Fibroblast of skin of back (primary cell): ENCODE measurements at places on chromosomes 12 and 14.
A peak's percentile ranks its signal among the peaks of the same experiment; 100 is the strongest.

- DNase-seq = no peak
Measured at GRCh38 chr14:33342299-33342974, 403.8 kb downstream of the NPAS3 start.

DNA sequence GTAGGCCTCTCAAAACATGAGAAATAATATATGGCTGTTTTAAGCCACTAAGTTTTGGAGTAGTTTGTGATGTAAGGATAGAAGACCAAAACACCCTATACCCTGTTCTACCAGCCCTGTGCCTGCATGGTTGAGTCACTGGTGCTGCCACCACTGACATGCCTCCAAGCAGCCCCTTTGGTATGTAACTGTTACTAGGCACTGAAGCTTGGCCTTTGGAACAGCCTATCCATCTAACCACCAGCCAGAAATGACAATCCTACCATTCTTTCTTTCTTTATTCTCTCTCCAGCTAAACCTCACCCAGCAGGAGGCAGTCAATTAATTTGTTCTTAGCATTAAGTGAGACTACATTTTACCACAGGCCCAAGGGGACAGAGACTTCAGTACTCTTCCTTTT, 240.3 kb downstream of the MSRB3 start:
- peak; percentile 84 for DNase-seq

DNA sequence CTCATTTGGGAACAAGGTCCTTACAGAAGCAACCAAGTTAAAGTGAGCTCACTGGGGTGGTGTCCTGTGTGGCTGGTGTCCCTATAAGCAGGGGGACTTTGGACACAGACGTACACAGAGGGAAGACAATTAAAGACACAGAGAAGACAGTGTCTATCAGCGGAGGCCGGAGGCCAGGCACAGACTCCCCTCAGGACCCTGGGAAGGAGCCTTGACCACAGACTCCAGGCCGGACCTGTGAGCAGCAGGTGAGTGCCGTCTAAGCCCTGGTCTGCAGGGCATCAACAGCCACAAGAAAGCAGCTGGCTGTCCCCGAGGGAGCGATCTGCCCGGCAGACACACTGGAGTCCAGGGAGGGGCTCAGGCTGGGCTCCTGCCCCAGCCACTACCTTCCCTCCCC, 219.1 kb upstream of the C14orf180 start:
- DNase-seq = no peak

DNA sequence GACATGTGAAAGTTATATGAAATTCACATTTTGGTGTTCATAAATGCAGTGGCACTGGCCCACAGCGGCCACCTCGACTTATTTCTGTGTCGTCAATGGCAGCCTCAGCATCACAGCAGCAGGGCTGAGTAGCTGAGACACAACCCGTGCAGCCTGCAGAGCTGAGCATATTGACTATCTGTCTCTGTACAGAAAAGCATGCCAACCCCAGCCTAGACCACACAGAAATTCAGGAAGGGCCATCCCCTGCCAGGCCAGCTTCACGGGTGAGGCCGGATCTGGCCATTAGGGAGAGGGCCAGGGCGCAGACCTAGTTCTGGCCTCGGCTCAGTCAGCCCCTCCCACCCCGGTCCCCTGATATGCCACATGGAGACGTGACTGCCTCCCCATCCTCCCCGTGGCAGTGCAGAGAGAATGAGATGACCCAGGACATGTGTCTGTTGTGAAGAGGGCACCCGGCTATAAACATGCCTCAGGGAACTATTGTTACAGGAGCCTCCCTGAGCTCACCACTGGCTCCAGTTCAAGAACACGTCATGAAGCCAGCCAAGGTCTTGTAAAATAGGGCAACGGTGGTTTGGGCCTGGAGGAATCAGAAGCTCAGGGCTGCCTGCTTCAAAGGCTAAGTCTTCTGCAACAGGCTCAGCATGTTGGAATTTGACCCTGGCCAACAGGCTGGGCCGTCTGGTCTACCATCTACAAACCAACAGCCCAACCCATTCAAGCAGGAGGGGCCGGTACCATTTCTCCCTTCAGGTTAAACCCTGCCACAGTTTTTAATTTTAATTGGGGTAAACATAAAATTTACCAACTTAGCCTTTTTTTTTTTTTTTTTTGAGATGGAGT, 25.5 kb downstream of the SCARB1 start:
- peak; percentile 86 for DNase-seq

DNA sequence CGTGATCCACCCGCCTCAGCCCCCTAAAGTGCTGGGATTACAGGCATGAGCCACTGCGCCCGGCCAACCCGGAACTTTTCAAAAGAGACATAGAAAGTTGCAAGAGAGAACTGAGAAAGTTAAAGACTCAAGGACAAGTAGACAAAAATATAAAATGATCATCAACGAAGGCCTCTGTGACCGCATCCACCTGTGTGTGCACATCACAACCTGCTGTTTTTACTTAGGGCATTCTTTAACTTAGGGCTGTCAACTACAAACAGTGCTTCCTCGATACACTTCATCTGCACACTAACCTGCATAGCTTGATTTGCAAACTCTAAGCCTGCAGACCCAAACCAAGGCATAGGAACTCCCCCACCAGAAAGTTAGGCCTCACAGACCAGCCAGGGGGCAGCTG, 14.8 kb downstream of the P2RX2 start:
- DNase-seq = no peak

DNA sequence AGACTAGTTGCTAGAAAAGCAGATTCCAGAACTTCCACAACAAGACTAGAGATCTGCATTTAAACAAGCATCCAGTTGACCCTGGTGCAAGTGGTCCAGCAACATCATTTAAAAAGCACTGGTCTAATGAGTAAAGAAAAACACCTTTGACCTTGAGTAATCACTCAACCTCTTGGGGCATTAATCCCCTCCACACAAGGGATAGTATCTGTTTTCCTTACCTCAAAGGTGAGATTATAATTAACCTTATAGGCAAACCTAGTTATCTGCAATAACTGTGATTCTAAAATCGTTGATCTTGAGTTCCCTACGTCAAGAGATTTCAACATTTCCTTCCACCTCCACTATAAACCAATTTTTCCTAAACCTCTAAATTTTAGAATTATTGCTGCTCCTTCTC, 1.1 kb downstream of the KDM5A start:
- DNase-seq = no peak

- DNase-seq = no peak
Measured at GRCh38 chr14:92207012-92207927, 85.5 kb downstream of the CPSF2 start.

DNA sequence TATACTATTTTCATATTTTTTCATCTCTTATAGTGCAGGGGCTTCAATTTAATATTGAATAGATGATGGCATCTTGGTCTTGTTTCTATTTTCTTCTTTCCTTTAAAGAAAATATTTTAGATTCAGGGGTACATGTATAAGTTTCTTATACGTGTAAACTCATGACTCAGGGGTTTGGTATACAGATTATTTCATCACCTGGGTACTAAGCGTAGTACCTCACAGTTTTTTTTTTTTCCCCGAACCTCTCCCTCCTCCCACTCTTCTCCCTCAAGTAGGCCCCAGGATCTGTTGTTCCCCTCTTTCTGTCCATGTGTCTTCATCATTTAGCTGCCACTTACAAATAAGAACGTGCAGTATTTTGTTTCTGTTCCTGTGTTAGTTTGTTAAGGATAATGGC, 172.6 kb downstream of the TMTC3 start:
- no peak for DNase-seq

DNA sequence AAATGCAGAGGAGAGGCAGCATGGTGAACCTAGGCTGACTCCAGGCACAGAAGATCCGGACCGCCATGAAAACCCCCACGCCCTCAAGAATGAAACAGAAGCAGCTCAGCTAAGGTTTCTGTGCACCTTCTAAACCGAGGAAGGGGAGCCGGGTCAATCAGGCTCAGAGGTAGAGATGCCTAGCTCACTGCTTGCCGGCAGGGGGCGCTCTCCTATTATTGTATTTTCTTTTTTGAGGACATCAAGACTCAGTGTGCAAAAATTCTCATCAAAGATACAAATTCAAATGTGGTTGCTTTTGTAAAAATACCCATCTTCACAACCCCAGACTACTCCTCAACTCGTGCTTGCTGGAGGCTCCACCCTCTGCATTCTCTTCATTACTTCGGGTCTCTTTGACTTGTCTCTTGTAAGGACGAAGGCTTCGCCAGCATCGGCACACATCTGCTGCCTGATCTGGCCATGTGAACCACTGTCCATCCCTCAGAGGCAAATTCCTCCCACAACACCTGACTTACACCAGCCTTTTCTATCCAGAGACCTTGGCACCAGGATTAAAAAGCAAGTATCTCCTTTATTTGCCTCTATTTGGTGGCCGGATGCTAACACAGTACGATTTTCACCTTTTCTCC, 33.4 kb upstream of the RNASE3 start:
- peak; percentile 38 for DNase-seq

GRCh38 chr12:72234886-72235285, 37.3 kb upstream of the TRHDE start:
- DNase-seq = peak; percentile 45

- peak; percentile 42 for DNase-seq
Measured at GRCh38 chr12:26252946-26253345, 57.6 kb downstream of the SSPN start.

GRCh38 chr14:25009891-25010290, 40.1 kb downstream of the STXBP6 start:
- DNase-seq = peak; percentile 81

- DNase-seq = no peak
Measured at GRCh38 chr14:74567646-74568379, 44.2 kb downstream of the LTBP2 start.

GRCh38 chr14:58709949-58710348, 72.2 kb downstream of the DACT1 start:
- DNase-seq = no peak

GRCh38 chr14:101064718-101065117, 161.2 kb upstream of the RTL1 start:
- DNase-seq = no peak

DNA sequence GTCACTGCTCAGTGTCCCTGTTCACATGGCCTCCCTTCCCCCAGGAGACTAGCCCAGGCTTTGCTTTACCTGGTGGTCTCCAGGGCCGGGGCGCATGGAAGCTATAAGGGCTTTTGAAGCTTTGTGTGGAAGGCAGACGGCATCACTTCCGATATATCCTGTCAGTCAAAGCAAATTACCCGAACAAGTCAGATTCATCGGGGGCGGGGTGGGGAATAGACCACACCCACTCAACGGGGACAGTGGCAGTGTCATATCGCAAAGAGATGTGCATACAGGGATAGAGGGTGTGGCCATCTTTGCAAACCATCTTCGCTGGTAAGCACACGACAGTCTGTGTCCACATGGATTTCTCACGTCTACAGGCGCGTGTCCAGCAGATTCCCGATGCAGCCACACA, 127.3 kb downstream of the GLT1D1 start:
- no peak for DNase-seq

- DNase-seq = peak; percentile 20
Measured at GRCh38 chr14:96797582-96798349, 584 bp downstream of the VRK1 start.

- peak; percentile 93 for DNase-seq
Measured at GRCh38 chr12:2267703-2268470, 215.1 kb downstream of the CACNA1C start.

- DNase-seq = peak; percentile 94
Measured at GRCh38 chr12:68425998-68426397, 93.8 kb upstream of the MDM1 start.

GRCh38 chr12:65443038-65443437, 164.6 kb downstream of the MSRB3 start:
- peak; percentile 30 for DNase-seq

DNA sequence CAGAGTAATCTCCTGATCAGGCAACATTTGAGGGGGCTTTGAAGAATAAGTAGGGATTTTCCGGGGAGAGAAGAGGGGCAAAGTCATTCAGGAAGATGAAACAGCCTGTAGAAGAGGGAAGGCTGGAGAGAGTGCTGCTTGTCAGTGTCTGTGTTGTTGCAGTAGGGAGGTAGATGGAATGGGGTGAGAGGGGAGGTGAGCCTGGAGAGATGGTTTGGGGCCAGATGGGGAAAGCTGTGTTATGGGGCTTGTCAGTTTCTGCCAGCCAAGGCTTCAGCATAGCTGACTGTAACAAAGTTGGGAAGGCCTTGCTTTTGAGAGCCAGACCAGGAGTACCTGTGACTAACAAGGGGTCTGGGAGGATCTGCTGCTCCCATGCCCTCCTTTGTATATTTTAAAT, 18.0 kb downstream of the BICD1 start:
- no peak for DNase-seq

DNA sequence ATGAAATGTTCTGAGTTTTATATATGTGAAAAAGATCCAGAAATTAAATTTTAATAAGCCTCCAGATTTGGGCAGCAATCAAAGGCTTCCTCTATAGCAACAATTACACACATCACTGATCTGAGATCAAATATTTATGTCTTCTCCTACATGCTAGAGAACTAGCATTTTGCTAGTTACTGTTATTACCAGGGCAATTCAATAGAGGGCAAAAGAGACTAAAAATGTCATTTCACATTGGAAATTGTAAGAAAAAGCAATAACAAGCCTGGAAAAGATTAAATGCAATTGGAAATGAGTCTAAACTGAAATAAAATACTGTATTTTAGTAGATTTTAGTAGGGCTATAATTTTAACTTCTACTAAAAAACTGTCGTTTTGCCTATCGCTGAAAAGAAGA, 32.6 kb upstream of the ANO6 start:
- DNase-seq = peak; percentile 11

DNA sequence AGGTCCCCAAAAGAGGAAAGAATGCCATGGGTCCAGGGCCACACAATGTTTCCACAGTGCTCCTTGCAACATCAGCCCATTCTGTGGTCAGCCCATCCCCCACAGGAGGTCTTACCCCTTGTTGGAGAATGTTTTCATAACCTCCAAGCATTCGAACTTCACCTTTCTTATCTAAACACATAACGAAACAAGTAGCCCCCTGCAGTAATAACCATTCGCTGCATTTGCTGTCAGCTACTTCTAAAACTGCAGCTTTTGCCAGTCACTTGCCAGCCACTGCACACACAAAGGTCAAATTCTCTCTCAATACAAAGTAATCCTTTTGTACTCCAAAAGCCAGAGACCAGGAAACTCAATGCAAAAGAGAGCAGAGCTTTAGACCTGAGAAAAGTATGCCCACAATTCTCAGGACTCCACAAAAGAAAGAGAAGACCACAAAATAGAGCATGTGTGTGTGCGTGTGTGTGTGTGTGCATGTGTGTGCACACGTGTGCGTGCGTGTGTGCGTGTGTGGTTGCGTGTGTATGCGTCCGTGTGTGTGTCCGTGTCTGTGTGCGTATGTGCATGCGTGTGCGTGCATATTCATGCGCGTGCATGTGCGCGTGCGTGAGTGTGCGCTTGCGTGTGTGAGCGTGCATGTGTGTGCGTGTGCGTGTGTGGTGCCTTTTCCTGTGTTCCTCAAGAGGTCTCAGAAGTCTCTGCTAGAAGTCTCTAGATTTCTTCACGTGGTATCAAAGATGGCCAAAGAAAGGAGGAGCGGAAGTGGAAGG, 31.7 kb upstream of the NINJ2 start:
- no peak for DNase-seq

DNA sequence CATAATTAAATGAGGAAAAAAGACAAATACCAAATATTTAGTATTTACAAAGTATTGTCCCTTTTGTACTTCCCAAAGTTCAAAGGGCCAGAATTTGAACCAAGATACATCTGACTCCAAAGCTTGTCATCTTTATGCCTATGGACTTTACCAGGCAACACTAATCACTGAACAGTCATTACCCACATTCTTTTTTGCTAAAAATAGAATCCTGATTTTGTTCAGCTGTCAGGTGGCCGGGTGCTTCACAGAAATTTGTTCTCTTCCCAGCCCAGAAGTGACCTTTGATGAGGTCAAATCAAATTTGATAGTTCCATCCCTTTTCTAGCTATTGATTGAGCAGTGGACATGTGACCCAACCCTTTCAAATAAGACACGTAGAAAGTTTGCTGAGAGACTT, 121.6 kb downstream of the LLPH start:
- DNase-seq = no peak

GRCh38 chr12:1890810-1891209, 27.6 kb downstream of the CACNA2D4 start:
- no peak for DNase-seq
